ELR (cell line): ENCODE measurements at places on chromosomes 16 and 17.
A peak's percentile ranks its signal among the peaks of the same experiment; 100 is the strongest.

DNA sequence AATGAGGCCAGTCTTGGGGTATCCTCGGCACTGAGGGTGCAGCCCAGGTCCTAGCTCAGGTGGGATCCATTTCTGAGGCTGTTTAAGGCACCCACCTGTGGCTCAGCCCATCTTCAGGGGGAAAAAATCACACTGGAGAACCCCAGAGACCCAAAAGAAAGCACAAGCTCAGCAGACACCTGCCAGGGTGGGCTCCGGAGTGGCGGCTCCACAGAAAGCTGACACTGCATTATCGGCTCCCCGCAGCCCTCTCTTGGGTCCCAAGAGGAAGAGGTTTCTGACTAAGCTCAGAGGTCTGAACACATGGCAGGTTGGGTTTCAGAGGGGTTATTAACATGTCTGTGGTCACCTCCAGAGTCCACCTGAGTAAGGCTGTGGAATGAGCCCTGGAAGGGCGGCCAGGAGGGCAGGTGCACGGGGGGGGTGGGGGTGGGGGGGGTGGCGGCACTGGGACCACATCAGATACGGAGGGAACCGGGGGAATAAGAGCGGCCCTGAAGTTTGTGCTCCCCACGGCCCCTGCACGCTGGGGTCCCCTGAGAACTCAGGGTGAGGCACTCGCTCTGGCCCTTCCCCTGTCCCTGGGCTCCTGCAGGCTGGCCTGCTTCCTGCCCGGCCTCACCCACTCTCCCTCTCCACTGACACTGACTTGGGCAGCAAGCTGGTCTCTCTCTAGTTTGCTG, 79.5 kb downstream of the TIMM22 start:
- no peak for DNase-seq

DNA sequence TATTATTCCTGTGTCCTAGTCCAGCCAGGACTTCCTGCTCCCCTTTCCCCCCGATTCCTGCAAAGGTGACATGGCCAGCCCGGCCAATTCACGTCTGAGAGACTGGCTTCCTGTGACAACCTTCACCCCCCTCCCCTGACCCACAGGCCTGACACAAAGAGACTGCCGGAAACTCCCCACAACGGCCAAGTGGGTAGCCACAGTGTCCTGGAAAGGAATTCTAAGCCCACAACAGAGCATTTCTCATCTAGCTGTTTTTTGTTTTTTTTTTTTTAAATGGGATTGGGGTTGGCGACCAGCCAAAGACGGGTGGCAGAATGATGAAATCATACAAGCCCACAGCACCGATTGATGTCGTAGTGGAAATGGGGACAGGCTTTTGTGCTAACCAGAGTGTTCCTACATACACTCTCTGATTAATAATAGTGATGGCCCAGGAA, 2.8 kb upstream of the XAF1 start:
- peak; percentile 84 for DNase-seq

DNA sequence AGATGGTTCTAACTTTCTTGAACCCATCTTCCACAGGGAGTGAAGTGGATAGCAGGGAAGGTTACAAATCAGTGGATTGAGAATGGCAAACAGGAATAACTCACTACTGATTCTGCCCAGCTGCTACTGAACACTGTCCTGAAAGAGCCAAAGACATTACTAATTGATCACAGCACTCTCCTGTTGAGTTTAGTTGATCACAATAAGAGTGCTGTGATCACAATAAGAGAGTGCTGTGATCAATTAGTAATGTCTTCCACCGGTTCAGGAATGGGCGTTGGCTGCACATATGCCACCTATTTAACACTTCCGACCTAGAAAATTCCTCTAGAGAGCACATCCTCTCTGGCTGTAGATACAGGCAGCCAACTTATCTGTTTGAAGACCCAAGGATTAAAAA, 11.4 kb downstream of the CFAP97D1 start:
- DNase-seq = peak; percentile 86

DNA sequence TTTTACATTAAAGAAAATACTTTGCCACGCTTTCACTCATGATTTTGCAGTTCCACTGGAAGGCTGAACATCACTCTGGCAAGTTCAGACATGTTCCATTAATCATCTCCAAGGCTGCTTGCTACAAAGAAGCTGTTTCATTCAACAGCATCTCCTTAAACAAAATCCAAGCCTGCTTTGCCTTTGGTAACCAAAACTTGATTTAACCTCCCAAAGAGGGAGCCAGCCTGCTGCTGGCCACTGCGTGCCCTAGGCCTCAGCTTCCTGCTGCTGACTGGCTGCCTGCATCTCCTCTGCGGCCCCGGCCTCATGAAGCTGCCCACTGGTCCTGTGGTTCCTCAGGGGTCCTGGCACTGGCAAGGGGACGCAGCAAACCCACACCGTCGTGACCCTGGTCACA, 31.8 kb downstream of the ANKRD11 start:
- DNase-seq = no peak

DNA sequence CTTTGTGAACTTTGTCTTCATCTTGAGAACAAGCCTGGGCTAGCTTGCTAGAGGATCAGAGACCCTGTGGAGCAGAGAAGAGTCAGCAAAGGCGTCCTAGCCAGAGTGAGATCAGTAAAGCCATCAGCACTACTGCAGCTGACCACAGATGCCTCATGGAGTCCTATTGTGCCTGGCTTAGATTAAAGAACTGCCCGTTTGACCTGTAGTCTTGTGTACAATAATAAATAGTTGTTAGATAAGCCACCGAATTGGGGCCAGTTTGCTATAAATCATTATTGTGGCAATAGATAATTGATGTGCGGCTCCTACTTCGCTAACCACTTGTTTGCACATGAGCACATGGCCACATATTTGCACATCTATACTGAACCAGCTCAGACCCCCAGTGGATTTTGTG, 103.0 kb downstream of the CYLD start:
- no peak for DNase-seq

- DNase-seq = no peak
Measured at GRCh38 chr17:76264425-76264754, 758 bp upstream of the UBALD2 start.

- no peak for DNase-seq
Measured at GRCh38 chr16:22979038-22979437, 165.1 kb downstream of the HS3ST2 start.

GRCh38 chr16:10121491-10121890, 60.7 kb downstream of the GRIN2A start:
- peak; percentile 92 for DNase-seq

GRCh38 chr16:12405089-12405488, 398.6 kb downstream of the CPPED1 start:
- DNase-seq = no peak

DNA sequence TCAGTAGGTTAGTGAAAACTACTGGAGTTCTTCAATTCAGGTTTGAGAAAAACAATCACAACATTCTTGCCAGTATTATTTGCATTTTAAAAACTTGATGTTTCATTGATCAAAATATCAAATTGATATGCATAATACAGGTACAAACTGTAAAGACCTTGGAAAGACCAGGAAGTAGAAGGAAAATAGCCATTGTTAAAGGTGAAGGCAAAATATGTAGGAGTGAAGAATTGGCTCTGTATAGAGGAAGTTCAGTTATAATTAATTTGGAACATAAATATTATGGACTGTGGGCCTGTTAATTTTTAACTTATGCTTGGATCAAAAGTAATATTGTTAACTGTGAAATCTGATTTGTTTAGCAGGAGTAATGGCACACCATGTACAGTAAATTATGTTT, 112.6 kb downstream of the BCAS3 start:
- no peak for DNase-seq

DNA sequence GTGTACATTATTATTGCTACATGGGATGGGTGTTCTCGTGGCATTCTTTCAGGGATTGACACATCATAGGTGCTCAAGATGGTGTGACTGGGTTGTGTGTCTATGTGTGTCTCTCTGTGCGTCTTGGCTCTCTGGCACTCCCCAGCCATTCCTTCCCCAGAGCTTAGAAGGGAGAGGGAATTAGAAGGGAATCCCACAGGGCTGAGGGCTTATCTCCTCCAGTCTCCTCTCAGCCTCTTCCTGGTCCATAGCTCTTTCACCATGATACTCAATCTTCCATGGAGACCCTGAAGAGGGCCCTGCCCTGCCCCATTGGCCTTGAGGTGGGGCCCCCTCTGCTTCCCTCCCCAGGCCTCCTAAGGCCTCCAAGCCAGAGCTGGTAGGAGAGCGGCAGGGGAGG, 52.0 kb downstream of the MRM1 start:
- no peak for DNase-seq

- DNase-seq = peak; percentile 69
Measured at GRCh38 chr16:85659805-85660511, 28.8 kb downstream of the GINS2 start.

- DNase-seq = no peak
Measured at GRCh38 chr16:51607201-51607651, 456.2 kb upstream of the SALL1 start.

DNA sequence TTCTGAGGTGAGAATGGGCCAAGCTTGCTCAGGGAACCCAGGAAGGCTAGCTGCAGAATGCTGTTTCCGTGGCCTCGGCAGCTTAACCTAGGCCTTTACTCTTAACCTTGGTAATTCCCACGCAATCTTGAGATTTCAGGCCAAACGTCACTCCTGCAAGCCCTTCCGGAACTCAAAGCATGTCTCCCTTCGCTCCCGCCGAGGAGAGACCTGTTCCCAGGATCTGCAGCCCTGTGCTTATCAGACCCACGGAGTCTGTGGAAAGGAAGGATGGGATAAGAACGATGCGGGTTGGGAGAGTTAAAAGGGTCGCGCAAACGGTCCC, 524 bp upstream of the ZFP3 start:
- DNase-seq = no peak

- DNase-seq = no peak
Measured at GRCh38 chr17:31530391-31530985, 139.0 kb downstream of the RAB11FIP4 start.

DNA sequence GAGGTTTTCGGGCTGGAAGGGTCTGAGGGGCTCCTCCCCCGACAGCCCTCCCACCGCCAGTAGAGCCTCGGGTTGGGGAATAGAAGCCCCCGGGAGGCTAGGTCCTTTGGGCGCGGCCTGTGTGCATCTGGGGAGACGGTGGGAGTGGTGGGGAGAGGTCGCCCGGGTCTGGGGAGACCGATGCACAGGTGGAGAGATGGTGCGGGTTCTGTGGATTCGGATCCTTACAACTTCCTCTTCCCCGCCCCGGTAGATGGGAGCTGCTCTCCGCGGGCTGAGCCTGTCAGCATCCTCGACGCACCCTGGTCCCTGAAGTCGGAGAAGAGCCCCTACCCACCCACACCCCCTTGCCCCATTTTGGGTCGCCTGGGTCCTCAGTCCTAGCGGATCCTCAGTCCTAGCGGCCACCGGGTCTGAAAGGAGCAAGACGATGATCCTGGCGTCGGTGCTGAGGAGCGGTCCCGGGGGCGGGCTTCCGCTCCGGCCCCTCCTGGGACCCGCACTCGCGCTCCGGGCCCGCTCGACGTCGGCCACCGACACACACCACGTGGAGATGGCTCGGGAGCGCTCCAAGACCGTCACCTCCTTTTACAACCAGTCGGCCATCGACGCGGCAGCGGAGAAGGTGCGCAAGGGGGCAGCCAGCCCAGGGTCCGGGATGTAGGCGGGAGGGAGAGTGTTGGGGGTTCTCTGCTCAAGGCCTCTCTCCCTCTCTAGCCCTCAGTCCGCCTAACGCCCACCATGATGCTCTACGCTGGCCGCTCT, 790 bp downstream of the BCKDK start:
- no peak for DNase-seq

- no peak for DNase-seq
Measured at GRCh38 chr16:21023509-21024202, 123.1 kb downstream of the LYRM1 start.

GRCh38 chr17:51617986-51618385, 357.6 kb downstream of the UTP18 start:
- no peak for DNase-seq

DNA sequence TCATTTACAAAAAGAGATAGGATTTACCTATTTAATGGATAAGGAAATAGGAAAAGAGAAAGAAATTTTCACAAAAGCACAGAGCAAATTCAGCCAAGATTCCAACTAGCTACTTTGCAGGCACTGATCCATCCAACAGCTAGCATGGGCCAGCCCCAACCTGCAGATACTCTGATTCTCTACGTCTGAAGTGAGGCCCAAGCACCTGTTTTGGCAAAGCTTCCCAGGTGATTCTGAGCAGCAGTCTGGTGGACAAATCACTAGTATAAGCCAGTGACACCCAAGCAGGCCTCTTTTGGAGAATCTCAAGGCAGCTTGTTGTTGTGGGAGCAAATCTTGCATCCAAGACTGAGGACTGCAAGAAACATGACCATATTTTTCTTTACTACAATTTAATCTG, 20.9 kb upstream of the CALB2 start:
- DNase-seq = no peak

- DNase-seq = no peak
Measured at GRCh38 chr17:11554042-11554441, 44.2 kb upstream of the DNAH9 start.

- no peak for DNase-seq
Measured at GRCh38 chr17:21185061-21185460, 28.9 kb downstream of the TMEM11 start.

GRCh38 chr16:52572656-52573055, 25.7 kb upstream of the TOX3 start:
- no peak for DNase-seq

GRCh38 chr17:17171186-17171585, 34.9 kb downstream of the PLD6 start:
- no peak for DNase-seq

GRCh38 chr16:83455716-83456115, 352.1 kb upstream of the HSBP1 start:
- DNase-seq = no peak

DNA sequence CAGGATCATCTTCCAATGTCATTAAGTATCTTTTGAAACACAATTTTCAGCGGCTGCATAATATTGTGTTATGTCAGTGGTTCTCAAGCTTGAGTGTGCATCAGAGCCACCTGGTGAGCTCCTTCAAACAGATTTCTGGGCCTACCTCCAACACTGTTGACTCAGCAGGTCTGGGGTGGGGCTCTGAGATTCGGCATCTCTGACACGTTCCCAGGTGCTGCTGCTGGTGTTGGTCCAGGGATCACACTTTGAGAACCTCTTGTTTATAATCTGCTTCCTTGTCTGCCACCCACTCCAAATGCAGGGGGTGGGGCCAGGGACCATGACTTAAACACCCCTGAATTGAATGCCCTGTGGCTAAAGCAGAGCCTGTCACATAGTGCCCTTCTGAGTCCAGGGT, 73.8 kb upstream of the HNF1B start:
- DNase-seq = peak; percentile 57

GRCh38 chr17:19270704-19271611, 33.8 kb downstream of the EPN2 start:
- DNase-seq = no peak

GRCh38 chr17:42476411-42476810, 17.7 kb downstream of the ATP6V0A1 start:
- no peak for DNase-seq

GRCh38 chr17:70655176-70655958, 486.0 kb downstream of the KCNJ2 start:
- no peak for DNase-seq

DNA sequence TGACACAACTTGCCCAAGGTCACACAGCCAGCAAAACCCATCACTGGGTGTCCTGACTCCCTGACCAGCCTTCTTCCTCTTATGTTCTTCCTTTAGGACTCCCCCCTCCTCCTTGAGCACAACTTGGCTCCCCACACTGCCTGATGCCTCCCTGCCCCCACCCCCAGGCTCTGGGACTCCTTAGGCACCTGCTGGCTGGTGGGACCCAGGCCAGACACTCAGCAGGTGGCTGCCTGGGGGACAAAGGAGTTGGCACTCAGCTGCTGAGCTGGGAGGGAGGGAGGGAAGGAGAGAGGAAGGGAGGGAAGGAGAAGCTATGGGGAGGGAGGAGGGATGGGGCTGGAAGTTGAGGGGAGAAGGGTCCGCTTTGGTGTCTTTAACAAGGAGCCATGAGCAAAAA, 8.0 kb downstream of the SEZ6 start:
- DNase-seq = no peak
